ENCODE measurements at places on chromosomes 5 and 9. TPM values are rescaled to one million over a fixed set of nuclear protein-coding genes. Genes with fewer than 3 reads are reported as not detected.

Gene CCDC171
- 0.49 TPM for total RNA-seq

Gene PDZD2
- total RNA-seq = 1.3 TPM

Gene SPTLC1
- 43.0 TPM for total RNA-seq

Gene SMARCA2
- total RNA-seq = 268 TPM

- no peaks in the 10 kb centered on the region for H3K27me3 ChIP-seq
- no peak for DNase-seq
- H3K36me3 ChIP-seq = no peaks in the 10 kb centered on the region
- H3K4me1 ChIP-seq = no peaks in the 10 kb centered on the region
- no peak overlapping the region for H3K27ac ChIP-seq
Measured at GRCh38 chr9:124196814-124197176, 61.0 kb upstream of the NEK6 start.

DNA sequence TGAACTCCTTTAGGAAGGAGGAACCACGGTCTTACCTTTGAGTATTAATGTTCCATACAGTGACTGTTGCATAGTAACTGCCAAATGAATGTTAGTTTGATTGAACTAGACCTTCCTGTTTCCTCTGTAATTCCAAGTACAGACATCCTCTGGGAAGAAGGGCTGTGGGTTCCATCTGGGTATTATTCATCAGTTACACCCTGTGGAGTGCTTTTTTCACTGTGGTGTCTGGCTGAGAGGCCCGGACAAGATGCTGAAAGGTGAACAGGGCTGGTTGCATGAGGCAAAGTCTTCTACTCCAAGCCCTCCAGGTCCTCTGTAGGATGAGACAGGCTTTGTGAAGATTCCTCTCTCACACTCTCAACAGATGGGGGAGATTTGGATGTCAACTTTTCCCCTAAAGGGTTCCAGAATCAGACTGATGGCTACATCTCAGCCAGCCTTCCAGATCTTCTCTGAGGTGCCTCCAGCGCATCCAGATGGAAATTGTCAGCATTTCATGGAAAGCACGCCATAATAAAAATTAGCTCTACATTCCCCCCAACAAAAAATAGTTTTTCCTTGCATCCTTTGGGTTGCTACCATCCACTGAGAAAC lies 230.9 kb downstream of the GAS1 start:
- H3K36me3 ChIP-seq = no peaks in the 10 kb centered on the region
- H3K27me3 ChIP-seq = no peaks in the 10 kb centered on the region
- no peak overlapping the region for H3K27ac ChIP-seq
- DNase-seq = no peak
- H3K4me3 ChIP-seq = no peak overlapping the region

- no peak for DNase-seq
- H3K27ac ChIP-seq = no peak overlapping the region
- H3K4me3 ChIP-seq = no peak overlapping the region
- H3K36me3 ChIP-seq = no peaks in the 10 kb centered on the region
Measured at GRCh38 chr9:117485176-117485575, 70.3 kb upstream of the ASTN2 start.

GRCh38 chr5:95027151-95027721 lies 257.7 kb downstream of the MCTP1 start:
- no peaks in the 10 kb centered on the region for H3K27me3 ChIP-seq
- H3K4me3 ChIP-seq = no peak overlapping the region
- H3K36me3 ChIP-seq = no peaks in the 10 kb centered on the region
- DNase-seq = peak; percentile 2
- H3K27ac ChIP-seq = no peak overlapping the region

DNA sequence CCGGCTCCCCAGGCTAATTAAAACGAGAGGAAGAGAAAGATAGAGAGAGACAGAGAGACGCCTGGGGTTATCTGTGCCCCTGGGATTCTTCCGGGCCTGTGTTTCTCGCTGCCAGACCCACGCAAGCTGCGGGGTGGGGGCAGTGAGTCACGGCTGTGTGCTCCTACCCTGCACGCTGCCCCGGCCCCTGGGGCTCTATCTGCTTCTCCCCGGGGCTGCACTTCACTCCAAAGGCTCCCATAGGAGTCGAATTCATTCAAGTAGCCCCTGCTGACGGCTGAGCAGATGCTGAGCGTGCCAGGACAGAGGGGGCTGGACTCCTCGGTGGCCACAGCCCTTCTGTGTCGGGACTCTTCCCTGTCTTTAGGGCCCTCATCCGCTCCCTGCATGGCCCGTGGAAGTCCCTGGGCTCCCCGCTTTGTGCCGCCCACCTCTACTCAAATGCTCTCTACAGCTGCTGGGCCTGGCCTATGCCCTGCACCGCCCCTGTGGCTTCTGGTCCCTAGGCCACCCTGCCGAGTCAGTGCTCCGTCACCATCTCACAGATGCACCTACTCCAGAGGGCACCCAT lies 22.8 kb downstream of the SARDH start:
- H3K36me3 ChIP-seq = no peaks in the 10 kb centered on the region
- DNase-seq = no peak
- H3K27me3 ChIP-seq = no peaks in the 10 kb centered on the region
- peaks cover 15% of the 10 kb centered on the region for H3K4me1 ChIP-seq
- no peak overlapping the region for H3K4me3 ChIP-seq
- no peak overlapping the region for H3K27ac ChIP-seq

DNA sequence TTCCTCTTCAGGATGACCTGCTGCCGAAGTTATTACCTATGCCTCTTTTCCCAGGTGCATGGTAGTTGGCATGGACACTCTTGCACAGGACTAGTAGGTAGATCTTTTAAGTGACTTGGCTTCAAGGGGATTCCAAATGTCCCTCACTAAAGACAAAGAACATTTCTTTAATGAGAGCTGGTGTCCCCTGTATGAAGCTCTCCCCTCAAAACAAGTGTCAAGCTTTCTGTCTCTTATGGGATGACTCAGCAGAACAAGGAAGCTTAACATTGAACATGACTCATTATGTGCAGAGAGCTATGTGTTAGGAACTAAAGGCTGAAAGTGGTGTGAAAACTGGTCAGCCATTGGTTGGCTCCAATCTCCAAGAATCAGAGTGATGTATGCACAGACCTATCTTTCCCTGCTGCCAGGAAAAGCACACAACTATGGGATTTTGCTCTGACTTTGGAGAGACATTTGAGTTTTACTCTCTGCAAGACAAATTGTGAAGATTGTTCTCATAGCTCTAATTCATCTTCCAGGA lies 120.5 kb downstream of the PRDM6 start:
- H3K4me1 ChIP-seq = no peaks in the 10 kb centered on the region
- no peaks in the 10 kb centered on the region for H3K27me3 ChIP-seq
- DNase-seq = no peak
- H3K27ac ChIP-seq = no peak overlapping the region
- H3K4me3 ChIP-seq = no peak overlapping the region
- H3K36me3 ChIP-seq = no peaks in the 10 kb centered on the region

DNA sequence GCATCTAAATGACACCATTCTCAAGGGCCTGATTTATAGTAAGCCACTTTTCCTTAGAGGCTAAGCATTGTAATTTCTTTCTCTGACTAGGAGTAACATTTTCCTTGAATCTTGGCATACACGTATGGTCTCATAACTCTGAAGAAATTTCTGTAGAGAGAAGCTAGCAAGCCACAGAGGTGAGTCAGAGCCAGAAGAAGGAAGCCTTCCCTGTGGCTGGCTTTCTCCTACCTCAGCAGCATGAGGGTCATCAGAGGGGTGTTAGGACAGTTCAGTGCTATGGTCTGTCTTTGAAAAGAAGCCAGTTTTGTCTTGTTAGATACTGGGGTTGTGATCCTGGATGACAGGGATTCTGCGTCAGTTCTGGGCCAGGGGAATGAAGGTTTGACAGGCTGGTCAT lies 3.2 kb downstream of the SNX30 start:
- H3K36me3 ChIP-seq = no peaks in the 10 kb centered on the region

GRCh38 chr5:135210286-135211055 lies 176.4 kb upstream of the PITX1 start:
- no peak for DNase-seq
- no peaks in the 10 kb centered on the region for H3K36me3 ChIP-seq
- no peaks in the 10 kb centered on the region for H3K4me1 ChIP-seq
- no peak overlapping the region for H3K4me3 ChIP-seq

DNA sequence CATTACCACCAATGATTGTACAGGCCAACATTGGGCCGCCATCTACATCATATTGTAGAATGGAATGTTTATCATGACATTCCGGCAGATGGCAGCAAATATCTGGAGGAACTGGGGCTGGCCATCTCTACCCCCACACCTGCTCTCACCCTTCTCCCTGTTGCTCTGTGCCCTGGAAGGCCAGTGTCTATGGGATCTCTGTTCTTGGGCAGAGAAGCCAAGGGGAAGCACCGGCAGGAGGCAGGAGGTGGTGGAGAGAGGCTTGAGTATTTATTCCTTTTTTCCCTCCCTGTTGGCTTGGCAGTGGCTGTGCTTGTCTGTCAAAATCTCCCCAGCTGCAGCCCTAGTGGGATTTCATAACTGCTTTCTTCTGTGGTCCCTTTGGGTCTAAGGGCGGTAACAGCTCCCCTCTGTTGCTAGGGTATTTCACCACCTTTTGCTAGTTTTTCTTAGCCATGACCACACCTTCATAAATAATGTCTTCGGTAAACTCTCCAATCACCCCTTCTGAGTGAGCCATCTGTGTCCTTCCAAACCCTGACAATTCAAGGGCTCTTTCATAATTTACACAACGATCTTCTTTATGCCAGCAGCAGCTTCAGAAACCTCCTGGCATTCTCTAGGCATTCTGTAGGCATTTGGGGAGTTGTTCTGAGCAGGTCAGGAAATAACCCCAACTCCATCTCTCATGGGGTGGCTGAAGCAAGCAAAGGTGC lies 225.8 kb downstream of the MELK start:
- H3K4me3 ChIP-seq = no peak overlapping the region
- H3K36me3 ChIP-seq = no peaks in the 10 kb centered on the region
- no peaks in the 10 kb centered on the region for H3K27me3 ChIP-seq
- DNase-seq = no peak
- H3K4me1 ChIP-seq = no peaks in the 10 kb centered on the region

DNA sequence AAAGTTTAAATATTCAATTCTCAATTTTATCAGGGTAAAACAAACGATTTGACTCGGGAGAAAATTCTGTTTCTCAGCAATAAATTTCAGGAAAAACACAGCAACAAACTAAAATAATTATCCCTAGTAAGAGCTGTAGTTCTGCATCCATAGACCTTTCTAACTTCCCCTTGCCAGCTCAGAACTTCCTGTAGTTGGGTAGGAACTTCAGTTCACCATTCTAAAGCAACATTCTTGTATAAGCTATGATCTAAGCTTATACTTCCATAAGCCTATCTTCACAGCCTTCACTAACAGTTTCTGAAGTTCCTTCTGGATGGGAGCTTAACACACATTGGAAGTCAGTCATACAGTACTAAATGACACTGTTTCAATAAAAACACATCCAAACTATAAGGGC lies 96.6 kb downstream of the UBAP2 start:
- H3K27me3 ChIP-seq = no peaks in the 10 kb centered on the region
- H3K4me1 ChIP-seq = no peaks in the 10 kb centered on the region
- H3K36me3 ChIP-seq = peaks cover 47% of the 10 kb centered on the region
- no peak overlapping the region for H3K4me3 ChIP-seq
- DNase-seq = no peak
- H3K27ac ChIP-seq = no peak overlapping the region

GRCh38 chr5:107090506-107090905 lies 580.2 kb downstream of the EFNA5 start:
- no peaks in the 10 kb centered on the region for H3K27me3 ChIP-seq
- no peak for DNase-seq
- no peak overlapping the region for H3K27ac ChIP-seq
- no peaks in the 10 kb centered on the region for H3K4me1 ChIP-seq
- no peaks in the 10 kb centered on the region for H3K36me3 ChIP-seq

DNA sequence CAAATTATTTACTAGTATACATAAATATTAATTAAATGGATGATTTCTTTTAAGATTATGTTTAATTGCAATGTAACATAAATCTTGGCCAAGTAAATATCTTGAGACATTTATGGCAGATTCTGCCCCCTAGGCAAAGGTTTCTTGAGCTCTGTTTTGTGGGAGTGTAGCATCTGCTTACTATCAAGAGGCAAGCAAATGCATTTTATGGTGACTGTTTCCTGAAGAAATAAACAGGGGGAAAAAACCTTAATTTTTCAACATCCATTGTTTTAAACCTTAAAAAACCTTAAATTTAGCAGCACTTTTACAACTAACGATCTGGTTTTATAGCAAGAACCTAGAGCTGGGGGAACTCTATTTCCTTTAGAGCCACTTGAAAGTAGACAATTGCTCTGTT lies 25.7 kb upstream of the FREM1 start:
- H3K27ac ChIP-seq = no peak overlapping the region
- H3K4me3 ChIP-seq = no peak overlapping the region
- no peaks in the 10 kb centered on the region for H3K36me3 ChIP-seq
- no peak for DNase-seq

DNA sequence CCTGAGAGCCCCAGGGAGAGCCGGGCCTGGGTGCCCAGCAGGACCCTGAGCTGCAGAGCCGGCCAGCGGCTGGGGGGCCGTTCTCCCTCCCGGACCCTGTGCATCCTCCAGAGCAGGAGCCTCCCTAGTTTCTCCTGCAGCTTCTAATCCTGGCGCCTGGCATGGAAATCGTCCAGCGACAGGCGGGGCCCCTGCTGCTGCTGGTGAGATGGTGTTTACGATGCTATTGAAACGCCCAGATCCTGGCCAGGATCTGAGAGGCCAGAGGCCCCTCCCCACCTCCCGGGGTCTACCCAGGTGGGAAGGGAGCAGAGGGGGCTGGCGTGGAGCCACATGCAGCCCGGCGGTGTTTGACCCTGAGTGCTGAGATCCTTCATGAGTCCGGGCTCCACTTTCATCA lies 38.2 kb upstream of the CEP72 start:
- H3K27ac ChIP-seq = no peak overlapping the region
- H3K4me1 ChIP-seq = no peaks in the 10 kb centered on the region
- no peak overlapping the region for H3K4me3 ChIP-seq
- DNase-seq = no peak
- peaks cover 1% of the 10 kb centered on the region for H3K27me3 ChIP-seq
- no peaks in the 10 kb centered on the region for H3K36me3 ChIP-seq

DNA sequence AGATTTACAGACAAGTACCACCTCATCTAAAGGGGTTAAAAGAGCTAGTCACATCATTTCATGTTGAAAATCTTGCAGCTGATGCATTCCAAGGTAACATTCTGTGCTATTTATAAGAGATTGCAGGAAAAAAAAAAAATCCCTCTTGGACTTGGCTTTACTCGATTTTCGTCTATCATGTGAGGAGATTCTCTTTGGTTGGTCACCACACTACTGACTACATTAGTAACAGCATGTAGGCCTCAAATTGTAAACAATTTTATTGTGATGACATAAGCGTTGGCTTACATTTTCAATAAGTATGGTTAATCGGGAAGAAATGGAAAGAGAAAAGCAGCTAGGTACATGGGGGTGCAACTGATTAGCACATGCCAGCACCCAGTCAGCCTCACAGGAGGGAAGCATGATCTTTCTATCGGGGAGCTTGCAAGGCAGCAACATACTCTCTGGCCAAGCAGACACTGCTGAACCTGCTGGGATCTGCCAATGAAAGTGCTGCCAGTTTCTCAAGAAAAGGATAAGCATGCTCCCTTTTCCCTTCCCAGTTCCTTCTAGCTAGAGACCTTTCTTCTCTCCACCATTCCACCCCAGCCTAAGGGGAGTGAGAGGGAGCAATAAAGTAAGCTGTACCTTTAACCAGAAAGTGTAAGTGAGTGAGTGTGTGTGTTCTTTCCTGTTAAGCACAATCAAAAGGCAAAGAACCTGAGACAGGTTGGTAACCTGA lies 7.5 kb downstream of the NREP start:
- no peaks in the 10 kb centered on the region for H3K27me3 ChIP-seq
- H3K4me1 ChIP-seq = no peaks in the 10 kb centered on the region
- no peak for DNase-seq
- no peak overlapping the region for H3K27ac ChIP-seq

GRCh38 chr5:133245191-133246052 lies 193.6 kb downstream of the HSPA4 start:
- H3K36me3 ChIP-seq = no peaks in the 10 kb centered on the region
- peaks cover 11% of the 10 kb centered on the region for H3K4me1 ChIP-seq
- H3K27ac ChIP-seq = no peak overlapping the region
- H3K4me3 ChIP-seq = no peak overlapping the region
- DNase-seq = no peak

Data from CD4-positive, alpha-beta T cell (primary cell).